ENCODE measurements at places on chromosomes 11 and 22.

GRCh38 chr22:36740716-36741115 lies 35.2 kb downstream of the IFT27 start:
- no peak for DNase-seq

DNA sequence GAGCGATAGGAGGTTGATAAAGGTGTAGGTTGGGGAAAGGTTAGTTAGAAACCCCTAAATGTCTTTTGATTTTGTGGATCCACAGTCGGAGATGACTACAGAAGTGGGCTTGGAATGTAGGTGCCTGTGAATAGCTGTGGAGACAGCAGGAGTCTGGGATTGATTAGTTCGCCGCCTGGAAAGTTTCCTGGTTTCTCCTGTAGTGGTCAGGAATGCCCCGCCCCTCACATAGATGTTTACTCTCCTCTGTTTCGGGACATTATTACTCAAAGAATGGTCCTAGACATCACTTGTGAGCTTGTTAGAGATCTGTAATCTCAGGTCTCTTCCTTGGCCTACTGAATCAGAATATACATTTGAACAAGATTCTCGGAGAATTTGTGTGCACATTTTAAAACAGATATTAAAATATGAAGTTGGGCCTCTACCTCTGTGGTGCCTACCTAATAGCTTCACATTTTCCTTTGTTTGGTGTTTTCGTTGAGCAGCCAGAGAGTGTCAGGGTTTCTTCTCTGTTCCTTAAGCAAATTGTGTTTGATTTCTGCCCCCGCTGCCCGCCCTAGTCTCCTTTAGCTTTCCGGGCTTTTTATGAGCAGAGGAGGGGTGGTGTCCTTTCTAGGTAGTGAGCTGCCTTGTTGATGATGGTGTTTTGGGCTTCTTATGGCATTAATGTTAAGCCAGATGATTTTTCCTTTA lies 89.4 kb downstream of the PPP6R3 start:
- no peak for DNase-seq

DNA sequence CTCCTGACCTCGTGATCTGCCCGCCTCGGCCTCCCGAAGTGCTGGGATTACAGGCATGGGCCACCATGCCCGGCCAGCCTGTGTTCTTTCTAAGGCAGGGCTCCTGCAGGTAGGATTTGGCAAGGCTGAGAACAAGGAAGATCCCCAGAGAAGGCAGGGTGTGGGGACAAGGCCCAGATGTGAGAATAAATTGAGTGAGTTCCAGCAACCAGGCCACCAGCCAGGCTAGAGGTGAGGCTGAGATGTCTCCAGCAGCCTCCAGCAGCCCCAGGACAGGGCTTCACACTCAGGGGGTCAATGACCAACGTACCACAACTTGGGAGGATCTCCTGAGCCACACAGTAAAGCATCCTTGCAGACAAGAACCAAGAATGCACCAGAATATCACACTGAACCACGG lies 75.1 kb downstream of the BUD13 start:
- DNase-seq, result no peak

DNA sequence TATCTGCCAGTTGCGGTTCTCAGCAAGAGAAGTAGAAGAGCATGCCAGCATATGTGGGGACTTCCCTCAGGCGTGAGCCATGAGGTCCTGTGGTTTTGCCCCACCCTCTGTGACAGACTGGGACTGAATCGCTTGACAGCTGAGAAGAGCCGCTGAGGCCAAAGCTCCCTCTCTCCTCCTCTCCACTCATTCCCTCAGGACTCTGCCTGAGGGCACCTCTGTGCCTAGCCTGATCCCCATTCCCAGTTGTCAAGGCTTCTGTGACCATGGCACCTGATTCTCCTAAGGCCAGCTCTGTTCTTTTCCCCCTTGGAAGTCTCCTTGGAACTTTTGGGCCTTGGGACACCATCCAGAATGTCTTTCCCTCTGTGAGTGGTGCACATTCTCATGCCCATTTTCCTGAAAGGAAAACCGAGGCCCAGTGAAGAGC lies 27.0 kb downstream of the ART5 start:
- no peak for DNase-seq

GRCh38 chr22:44180706-44181032 lies at the start of gene PARVG:
TSS of gene PARVG (plus strand) at chr22:44180925. CDS start at chr22:44183330, 2,405 bp downstream.
- no peak for DNase-seq

DNA sequence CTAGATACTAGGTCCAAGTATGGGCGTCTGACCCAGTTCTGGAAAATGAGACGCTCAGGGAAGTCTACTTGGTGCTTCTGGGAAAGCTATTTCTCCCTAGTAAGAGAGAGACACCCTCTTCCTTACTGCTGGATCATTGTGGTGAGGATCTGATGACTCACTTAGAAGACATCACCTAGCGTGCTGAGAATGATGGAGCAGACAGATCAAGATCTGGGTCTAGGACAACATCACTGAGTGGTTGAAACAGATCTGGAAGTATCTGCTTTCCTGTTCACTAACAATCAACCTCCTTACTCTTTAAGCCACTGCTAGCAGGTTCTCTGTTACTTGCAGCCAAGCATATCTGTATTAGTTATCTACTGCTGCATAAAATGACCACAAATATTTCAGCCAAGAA lies 38.3 kb upstream of the HMGXB4 start:
- DNase-seq, result no peak

GRCh38 chr11:10659339-10660216 lies 34.0 kb downstream of the IRAG1 start:
- peak; percentile 20 for DNase-seq
